Suppressor macrophage (primary cell): ENCODE measurements at places on chromosomes 6 and 20.
A peak's percentile ranks its signal among the peaks of the same experiment; 100 is the strongest.

DNA sequence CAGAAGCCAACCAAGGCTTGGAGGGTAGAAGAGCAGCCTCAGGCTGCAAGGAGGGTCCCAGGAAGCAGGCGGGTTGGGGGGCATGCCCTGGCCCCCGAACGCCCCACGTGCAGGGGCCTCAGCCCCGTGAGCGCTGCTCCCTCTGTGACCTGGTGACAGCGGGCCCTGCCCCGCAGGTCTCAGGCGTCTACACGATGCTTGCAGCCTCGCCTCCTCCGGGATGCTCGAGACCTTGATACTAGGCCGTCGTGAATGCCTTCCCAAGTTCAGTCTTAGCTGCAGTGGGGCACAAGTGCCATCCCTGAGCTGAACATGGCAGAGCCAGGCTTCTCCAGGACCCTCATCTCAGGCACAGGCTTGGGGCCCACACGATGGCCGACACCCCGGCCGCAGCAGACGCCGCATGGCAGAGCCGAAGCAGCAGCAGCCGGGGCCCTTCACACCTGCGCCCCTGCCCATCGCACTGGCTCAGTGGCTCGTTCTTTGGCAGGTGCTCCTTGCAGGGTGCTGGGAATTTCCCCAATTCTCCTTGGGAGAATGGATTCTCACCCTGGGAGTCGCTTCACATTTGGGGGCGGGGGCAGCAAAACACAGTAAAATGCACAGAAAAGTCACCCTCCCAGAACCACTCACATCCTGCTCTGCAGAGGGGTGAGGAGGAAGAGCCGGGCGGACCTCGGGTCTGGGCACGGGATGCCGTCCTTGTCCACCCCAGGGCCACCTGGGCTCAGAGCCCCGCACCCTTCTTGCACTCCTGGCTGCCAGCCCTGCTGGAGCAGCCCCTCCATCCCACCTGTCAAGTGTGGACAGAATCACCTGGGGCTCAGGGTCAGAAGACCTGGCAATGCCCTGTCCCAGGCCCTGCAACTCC is 161.8 kb downstream of the DLL1 start:
- DNase-seq = no peak

DNA sequence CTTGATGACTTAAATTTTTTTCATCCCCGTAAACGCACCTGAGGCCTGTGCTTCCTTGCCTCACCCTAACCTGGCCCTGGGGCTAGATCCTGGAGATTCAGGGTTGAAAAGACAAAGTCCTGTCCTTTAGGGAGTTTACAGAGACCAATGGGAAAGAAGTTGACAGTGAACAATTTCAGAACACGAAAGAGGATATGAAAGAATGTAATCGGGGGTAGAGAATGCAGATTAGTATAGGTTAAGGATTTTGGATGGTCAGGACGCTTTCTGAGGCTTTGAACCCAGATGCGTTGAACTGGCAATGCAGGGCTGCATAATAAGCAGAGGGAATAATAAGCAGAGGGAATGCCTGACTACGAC is 1.7 kb upstream of the FBXO5 start:
- DNase-seq = peak; percentile 4

GRCh38 chr20:45282700-45283550 is 23.7 kb upstream of the RBPJL start:
- DNase-seq = no peak

GRCh38 chr6:117505311-117505710 is 22.8 kb downstream of the DCBLD1 start:
- no peak for DNase-seq

GRCh38 chr6:125985979-125986300 is 400 bp upstream of the TRMT11 start:
- DNase-seq = no peak

DNA sequence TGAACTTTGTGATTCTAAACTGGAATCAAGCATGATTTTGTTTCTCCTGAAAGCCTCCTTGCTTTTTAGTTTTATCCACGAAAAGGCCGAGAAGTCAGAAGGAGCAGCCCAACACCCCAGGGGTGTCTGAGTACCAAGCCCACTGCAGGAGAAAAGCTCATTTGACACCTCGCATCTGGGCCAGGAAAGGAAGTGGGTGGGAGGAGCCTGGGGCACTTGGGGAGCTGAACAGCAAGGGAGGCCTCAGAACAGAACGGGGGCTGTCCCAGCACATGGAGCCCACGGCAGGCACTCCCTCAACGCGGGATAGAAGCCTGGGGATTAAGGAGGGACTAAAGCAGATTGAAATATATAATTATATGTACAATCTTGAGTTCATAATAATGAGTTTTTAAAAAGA is 6.6 kb downstream of the KIF25 start:
- DNase-seq = no peak

GRCh38 chr6:17994019-17994418 is 6.6 kb upstream of the KIF13A start:
- no peak for DNase-seq

GRCh38 chr6:37100745-37101144 is 69.2 kb upstream of the PIM1 start:
- DNase-seq = peak; percentile 72

GRCh38 chr6:40425192-40425919 is 161.8 kb downstream of the LRFN2 start:
- no peak for DNase-seq

DNA sequence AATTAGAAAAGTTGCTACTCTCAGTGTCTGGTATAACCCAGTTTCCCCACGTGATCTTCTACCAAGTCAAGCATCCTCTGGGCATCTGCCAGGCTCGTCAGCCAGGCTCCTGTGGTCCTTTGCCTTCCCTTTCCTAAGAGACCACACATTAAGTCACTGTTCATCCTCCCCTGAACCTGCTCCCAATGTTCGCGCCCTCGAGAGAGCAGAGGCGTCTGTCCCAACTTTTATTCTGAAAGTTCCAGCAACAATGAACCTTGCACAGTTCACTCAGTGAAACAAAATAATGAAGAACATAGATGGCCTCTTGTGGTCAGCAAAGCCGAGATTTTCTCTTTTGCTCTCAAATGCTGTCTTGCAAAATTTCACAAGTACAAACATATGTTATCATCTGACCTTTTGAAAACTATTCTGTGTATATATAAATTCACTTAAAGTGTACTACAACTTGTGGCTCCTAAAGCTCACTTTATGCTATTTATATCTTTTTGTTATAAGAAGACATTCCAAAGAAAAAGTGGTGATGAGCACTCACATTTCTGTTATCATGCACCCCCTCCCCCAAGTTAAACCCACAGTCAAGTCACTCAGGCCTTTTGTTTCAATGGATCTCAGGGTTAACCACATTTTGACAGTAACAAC is 39.2 kb upstream of the NHSL1 start:
- no peak for DNase-seq

DNA sequence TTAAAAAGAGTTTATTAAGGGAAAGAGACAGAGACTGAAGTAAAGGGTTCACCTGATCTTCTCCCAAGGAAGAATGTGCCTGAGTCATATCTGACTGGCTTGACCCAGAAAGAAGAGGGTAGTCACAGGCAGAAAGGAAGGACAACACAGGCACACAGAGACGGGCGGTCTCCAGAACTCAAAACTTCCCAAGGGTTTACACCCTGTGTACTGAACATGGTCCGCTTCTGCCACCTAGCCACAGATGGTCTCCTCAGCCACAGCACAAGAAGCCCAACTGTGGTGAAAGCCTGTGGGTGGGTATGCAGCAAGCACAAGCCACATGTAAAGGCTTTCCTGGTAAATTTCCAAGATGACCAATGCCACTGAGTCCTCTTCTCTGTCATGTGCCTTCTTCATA is 17.2 kb downstream of the UNC5CL start:
- DNase-seq = no peak

DNA sequence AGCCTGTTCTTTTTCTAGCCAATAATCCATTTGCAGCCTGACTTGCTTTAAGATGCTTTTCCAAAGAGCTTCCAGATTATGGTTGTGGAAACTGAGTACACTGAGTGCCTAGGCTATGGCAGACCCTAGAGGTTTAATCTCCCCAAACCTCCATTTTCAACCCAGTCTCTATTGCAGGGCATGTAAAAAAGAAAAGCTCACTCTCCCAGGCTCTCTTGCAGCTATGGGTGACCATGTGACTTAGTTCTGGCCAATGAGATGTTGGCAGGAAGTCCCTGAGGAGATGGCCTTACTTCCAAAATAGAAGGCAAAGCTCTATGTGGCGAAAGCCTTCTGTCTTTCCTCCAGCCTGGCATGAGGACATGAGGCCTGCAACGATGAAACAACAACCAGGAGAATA is 3.8 kb downstream of the PDRG1 start:
- DNase-seq = no peak

DNA sequence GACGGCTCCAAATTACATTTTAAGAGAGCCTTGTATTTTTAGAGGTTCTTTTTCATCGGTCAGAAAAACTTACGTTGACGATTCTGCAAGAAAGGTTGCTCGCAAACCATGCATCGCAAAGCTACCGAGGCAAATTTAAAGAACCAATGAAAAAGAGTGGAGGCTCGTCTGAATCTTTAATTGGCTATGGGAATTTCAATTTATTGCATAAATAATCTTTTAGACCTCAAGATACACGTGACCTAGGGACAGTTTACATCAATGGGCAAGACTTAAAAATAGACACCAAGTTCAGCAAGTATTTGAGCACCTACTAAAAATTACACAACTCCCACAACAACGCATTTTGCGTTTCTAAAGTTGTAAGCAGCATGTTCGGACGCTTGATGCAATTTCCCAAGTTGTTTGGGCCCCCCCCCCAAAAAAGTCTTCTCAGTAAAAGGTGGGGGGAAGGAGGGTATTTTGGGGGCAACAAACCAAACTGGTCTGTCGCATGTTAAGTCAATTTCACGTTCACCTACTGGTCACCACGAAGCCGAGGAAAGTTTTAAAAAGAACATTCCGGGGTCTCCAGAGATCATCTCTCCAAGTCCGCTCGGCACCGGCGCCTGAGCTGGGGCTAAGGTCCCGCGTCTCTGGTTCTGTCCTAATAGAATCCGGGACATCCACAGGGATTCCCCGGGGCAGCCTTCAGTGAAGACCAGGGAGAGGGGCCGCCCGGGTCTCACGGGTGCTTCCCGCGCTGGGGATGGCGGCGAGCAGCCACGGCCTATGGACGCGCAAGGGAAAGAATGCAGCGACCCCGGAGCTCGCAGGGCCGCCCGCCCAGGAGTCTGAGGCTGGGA is 851 bp downstream of the SNX5 start:
- DNase-seq = peak; percentile 28

GRCh38 chr20:18414140-18414539 is 52.7 kb downstream of the DZANK1 start:
- DNase-seq = no peak

- DNase-seq = no peak
Observed at GRCh38 chr6:52152711-52153160, 33.4 kb upstream of the IL17A start.

DNA sequence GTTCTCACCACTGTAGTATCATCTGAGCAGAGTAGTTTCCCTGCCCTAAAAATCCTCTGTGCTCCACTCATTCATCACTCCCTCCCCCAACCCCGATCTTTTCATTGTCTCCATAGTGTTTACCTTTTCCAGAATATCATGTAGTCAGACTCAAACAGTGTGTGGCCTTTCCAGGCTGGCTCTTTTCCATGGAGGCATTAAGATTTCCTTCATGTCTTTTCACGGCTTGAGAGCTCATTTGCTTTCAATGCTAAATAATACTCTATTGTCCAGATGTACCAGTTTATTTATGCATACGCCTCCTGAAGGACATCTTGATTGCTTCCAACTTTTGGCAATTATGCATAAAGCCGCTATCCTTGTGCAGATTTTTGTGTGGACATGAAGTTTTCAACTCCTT is 235.8 kb downstream of the PHACTR1 start:
- no peak for DNase-seq

DNA sequence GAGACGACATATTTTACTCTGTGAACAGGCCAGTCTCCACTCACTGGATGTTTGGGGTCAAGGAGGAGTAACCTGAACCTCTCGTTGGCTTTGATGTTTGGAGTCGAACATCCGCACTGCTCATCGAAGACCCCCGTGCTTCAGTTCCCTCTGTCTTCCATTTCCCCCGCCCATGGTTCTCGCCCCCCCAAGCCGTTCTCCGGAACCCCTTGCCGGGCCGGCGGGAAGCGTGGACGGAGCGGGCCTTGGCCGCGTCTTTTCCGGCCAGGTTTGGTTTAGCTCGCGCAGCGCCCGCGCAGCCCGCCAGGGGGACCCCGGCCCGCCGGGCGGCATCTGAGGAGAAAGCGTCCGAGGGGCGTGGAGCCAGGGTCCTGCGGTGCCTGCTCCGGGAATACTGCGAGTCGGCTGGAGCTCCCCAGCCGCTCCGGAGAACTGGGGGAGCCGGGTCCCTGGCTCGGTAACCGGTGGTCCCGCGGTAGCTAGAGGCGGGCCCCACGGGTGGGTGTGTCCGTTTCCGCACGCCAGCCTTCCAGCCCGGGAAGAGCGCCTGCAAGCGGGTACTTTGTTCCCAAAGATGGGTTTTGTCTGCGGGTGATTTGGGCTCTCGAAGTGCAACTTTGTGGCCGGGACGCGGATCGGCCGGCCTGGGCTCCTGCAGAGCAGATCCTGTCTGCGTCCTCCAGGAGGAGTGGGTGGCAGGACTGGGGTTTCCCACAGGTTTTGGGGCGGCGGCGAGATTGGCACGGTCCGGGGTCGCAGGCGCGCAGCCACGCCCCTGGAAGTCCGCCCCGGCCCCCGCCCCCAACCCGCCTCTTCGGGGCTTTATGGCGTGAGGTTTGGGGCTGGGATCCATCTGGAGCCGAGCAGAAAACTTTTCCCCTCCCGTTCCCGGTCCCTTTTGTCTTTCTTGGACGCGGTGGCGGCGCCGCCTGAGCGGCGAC is at the start of gene TMEM200A:
TSS of gene TMEM200A (plus strand) at position 852 of the 941 bp plus-strand sequence. CDS start 74,406 bp downstream, outside the sequence.
- no peak for DNase-seq

DNA sequence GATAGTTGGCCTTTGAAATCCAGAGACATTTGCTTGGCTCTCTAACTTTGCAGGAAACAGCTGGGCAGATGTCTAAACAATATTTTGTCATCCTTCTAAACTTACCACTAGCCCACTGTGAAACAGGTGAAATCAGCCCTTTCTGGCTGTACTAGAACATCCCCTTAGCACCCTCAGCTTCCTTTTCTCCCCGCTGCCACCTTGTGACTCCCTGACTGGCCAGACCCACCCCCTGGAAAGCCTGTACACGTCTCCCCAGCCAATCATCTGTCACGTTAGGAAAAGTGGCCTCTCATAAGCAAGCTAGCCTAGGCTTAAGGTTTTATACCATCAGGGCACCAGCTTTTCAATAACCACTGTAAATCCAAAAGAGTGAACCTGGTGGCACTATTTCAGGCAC is 88.6 kb upstream of the E2F3 start:
- DNase-seq = no peak

GRCh38 chr6:144177726-144178125 is 27.4 kb downstream of the STX11 start:
- no peak for DNase-seq

GRCh38 chr20:46200582-46201570 is 82.8 kb downstream of the CD40 start:
- peak; percentile 44 for DNase-seq

GRCh38 chr6:159842035-159842434 is 42.0 kb downstream of the PNLDC1 start:
- no peak for DNase-seq
